Activated T-cell treated with anti-CD3 and anti-CD28 coated beads, Interleukin-2, amount 50 U/mL, for 1 hour (primary cell): ENCODE measurements at places on chromosomes 5 and 9.

- DNase-seq = no peak
Observed at GRCh38 chr5:83972236-83972635, 251.6 kb upstream of the HAPLN1 start.

DNA sequence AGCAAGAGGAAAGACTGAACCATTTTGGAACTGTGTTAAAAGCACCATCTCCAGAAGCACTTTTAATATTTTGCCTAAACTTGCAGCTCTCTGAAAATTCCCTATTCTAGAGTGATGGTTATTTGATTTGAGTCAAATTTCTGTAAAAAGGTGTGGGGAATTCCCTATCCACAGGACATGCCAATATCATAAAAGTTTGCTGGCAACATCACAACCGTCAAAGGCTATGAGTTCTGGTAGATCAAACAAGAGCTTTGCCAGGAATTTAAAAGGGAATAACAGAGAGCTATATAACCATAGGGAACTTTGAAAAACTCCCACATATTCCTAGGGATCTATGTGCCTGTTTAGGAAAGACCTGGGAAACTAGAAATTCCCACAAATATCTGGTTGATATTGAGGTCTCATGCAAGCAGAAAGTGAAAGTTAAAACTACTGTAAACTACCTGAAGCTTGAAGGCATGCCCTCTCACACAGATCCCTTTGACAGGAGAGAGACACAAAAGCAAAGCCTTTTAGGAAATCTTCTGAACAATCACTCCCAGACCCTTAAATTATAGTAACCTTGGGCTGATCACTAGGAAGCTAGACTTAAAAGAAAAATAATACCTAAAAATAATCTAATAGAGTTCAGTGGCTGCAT, 549.9 kb downstream of the ANXA1 start:
- DNase-seq = no peak

- DNase-seq = no peak
Observed at GRCh38 chr9:98555651-98556465, 152.9 kb downstream of the GABBR2 start.

GRCh38 chr5:14364096-14364495, 217.5 kb upstream of the OTULINL start:
- no peak for DNase-seq

DNA sequence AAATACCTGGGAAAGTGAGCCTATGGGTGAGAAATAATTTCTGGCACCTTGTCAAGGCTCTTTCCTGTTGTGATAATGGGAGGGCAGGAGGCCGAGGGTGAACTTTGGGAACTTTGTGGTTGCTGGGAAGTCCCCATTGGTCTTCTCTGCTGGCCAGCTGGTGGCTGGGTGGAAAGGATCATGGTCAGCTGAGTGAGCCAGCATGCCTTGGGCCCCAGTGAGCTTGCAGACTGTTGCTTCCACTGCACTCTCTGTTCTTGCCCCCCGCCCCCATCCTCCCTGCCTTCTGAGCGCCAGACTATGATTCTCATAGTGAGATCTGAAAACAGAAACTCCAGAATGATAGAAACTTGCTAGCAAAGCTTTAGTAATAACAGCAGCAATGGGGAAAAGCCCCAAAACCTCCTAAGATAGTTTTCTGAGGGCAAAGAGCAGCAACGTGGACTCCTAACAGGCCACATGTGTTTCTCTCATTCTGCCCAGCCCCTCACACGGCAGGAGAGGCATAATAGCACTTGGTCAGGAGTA, 139.2 kb upstream of the SMARCA2 start:
- no peak for DNase-seq

- DNase-seq = no peak
Observed at GRCh38 chr5:56595566-56595965, 219.8 kb upstream of the MAP3K1 start.

GRCh38 chr5:134490925-134491271, 34.6 kb upstream of the JADE2 start:
- DNase-seq = no peak

DNA sequence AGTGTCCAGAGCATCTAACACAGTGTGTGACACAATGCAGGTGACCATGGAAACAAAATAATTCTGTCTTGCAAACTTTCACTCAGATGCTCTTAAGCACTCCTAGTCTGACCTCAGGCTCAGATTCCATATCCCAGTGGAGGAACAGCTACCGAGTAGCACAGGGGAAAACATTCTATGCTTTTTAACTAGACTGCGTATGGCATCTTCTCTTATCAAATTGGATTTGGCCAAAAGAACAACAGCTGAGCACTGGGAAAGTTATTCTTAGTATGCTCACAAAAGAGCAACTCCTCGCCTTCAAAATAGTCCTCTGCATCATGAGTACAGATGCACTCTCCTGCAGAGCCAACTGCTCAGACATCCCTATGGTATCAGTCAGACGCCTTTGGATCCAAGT, 528.2 kb upstream of the DAP start:
- DNase-seq = no peak

- no peak for DNase-seq
Observed at GRCh38 chr5:84197538-84197937, 187.1 kb downstream of the EDIL3 start.

GRCh38 chr5:163306421-163306820, 131.0 kb upstream of the CCNG1 start:
- no peak for DNase-seq

DNA sequence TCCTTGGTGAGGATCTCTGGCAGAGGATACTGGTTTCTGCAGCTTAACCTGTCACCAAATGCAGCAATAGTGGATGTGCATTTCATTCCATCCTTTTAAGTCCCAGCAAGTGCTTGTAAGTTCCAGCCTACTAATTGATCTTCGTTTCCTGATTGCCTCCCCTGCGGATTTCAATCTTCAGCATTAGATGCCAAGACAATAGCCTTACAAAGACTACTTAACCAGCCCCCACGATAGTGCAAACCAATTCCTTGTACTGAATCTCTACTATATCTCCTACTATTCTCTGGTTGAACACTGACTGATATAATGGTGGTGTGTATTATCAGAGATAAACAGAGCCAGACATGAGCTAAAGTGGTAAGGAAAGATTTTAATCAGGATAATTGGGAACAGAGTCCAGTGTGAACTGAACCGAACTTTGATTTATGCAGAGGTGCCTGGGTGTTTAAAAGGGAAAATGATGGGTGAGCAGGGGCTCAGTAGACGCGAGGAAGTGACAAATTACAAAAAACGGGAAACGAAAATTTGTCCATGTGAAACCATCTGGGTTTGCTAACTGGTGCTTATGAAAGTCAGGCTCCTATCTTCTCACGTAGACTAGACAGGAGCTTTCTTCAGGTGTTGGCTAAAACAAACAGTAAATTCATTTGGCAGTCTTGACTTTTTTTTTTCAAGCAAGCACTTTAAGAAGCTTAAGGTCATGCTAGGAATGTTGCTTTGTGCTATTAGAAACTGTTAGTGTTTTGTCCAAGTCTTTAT, 106.9 kb upstream of the ST8SIA4 start:
- no peak for DNase-seq

DNA sequence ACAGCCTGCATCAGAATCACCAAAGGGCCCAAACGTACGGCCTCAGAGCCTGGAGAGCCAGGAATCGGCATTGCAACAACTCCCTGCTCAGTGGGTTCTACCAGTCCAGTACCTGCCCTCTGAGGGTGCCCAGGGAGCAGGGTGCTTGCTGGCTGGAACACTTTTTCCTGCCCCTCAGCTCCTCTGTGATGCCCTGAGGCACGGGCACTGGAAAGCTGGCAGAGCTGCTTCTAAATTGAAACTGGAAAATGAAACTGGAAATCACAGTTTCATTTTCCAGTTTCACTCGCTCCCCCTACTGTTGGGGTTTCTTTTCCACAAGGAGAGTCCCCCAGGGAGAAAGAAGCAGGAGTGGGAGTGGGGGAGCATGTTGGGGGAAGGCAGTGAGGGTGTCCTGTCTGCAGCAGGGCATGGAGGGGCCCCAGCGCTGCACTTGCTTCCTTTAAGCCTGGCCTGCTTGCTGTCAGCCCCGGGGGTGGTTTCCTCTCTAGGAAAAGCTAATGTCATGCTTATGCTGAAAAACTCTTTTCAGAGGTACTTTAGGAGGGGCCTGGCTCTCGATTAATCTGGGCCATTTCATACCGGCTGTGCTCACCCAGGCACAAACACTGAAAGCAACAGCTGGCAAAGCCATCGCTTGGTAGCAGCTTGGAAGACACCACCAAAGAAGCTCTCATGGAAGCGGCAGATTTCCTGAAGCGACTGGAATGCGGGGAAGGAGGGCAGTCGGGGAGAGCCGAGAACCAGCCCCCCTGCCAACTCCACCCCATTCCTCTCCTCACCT, 26.2 kb downstream of the IRF1 start:
- DNase-seq = no peak

GRCh38 chr5:135743181-135743580, 91.3 kb upstream of the SLC25A48 start:
- DNase-seq = no peak

DNA sequence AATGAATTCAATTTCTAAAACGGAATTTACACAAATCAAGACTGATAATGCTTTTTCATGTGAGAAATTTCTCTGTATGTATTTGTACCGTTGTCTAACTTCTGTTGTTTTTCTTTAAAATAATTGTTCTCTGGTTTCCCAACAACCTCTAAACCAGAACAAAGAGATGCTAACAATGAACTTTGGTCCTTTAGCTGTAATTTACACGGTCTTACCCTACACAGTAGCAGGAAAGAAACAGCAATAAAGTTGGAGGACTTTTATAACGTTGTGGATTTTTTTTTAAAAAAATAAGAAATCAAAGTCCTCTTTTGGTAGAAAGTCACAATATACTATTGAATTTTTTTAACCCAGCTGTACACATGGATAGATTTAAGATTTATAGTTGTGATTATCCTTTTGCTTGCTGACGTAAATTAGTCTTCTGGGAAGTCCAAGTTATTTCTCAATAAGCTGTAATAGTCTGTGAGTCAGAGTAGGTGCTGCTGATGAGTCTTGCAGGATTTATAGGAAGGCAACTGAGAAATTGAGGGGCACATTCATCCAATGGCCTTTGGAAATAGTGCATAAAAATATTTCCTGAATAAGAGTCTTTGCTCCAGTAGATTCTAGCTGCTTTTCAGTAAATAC, 76.8 kb upstream of the PCSK1 start:
- no peak for DNase-seq

DNA sequence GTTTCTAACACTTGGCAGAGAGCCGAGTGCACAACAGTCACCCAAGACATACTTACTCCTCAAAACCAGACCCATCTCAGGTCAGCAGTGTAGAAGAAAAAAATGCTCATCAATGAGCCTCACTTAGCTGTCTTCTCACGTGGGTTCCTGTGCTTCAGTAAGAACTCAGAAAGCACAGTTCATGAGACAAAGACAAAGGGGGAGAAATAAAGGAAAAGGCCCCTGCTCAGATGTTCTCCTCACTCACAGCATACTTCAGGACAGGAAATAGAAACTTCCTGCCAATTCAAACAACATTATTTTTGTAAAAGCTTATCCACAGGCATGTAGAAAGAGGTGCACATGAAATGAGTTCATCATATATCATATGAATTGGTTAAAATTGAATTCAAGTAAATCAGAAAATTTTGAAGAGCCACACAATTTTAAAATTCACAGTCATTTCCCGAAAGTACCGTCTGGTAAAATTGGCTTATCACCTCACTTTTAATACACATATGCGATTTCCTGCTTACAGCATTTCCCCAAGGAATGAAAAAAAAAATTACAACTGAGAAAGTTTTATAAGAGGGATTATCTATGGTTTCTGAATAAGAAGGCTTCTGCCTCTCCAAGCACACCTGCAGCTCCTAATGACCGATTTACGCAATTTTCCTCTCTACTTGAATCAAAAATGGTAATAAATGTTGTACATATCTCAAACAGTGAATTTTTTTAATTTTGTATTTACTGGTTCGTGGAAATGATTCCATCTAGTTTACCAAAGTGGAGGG, 328.3 kb downstream of the TMEM167A start:
- no peak for DNase-seq
